ENCODE measurements at places on chromosomes 13 and 19. TPM values are rescaled to one million over a fixed set of nuclear protein-coding genes. Genes with fewer than 3 reads are reported as not detected.

DNA sequence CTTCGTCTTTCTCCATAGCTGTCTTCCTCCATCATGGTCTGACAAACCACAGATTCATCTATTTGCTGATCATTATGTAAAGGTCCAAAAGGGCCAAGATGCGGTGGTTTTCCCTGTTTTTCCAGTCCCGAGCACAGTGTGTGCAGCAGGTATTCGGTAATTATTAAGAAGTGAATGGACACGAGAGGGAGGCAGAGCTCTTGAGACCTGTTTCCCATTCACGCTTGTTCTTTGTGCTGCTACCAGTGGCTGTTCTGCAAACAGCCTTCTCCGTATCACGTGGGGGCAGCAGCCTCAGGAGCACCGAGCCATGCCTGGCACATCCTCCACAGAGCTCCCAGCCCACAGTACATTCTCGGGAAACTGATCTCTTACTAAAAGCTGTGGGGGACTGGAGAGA lies 50.3 kb downstream of the CCDC70 start:
- DNase-seq: peak; percentile 52
- no peak overlapping the region for H3K27ac ChIP-seq
- no peaks in the 10 kb centered on the region for H3K27me3 ChIP-seq
- peak overlapping the region; percentile 17 for H3K4me3 ChIP-seq
- no peaks in the 10 kb centered on the region for H3K36me3 ChIP-seq
- H3K4me1 ChIP-seq: peaks cover 33% of the 10 kb centered on the region

DNA sequence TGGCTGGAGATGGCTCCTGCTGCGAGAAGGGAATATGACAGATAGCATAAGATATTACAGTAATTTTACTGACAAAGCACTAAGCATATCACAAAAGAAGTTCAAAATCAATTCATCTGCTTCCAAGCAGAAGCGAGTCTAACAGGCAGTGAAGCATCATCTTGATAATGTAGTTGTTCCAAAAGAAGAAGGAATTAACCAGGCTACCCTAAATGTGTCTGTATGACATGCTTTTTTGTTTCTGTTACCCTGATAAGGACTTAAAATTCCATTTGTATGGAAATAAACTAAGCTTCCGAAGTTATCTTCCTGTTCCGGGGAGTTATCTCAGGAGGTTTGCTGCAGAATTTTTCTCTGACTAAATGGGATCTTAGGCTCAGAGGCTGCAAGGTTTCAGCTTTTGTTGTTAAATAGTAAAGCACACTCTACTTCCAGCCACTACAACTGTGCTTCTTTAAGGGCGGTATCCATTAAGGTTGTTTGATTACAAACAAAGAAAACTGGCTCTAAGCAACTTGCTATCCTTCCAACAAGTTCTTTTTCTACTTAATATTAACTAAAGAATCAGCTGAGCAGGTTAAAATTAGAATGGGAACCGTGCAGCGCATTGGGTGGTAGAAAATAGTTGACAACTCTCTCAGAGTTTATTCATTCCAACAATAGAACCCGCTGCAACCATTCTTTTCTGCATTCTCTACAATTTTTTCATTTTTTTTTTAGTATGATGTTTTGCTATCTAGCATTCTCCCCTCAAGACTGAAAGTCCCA lies 607.3 kb downstream of the UQCRFS1 start:
- no peak overlapping the region for H3K4me3 ChIP-seq
- no peaks in the 10 kb centered on the region for H3K36me3 ChIP-seq
- no peaks in the 10 kb centered on the region for H3K27me3 ChIP-seq
- no peaks in the 10 kb centered on the region for H3K4me1 ChIP-seq
- DNase-seq: no peak

- H3K4me3 ChIP-seq: no peak overlapping the region
- no peaks in the 10 kb centered on the region for H3K36me3 ChIP-seq
- DNase-seq: no peak
- H3K27me3 ChIP-seq: no peaks in the 10 kb centered on the region
These were observed 153.1 kb downstream of the KDM4B start for GRCh38 chr19:5122121-5122400.

DNA sequence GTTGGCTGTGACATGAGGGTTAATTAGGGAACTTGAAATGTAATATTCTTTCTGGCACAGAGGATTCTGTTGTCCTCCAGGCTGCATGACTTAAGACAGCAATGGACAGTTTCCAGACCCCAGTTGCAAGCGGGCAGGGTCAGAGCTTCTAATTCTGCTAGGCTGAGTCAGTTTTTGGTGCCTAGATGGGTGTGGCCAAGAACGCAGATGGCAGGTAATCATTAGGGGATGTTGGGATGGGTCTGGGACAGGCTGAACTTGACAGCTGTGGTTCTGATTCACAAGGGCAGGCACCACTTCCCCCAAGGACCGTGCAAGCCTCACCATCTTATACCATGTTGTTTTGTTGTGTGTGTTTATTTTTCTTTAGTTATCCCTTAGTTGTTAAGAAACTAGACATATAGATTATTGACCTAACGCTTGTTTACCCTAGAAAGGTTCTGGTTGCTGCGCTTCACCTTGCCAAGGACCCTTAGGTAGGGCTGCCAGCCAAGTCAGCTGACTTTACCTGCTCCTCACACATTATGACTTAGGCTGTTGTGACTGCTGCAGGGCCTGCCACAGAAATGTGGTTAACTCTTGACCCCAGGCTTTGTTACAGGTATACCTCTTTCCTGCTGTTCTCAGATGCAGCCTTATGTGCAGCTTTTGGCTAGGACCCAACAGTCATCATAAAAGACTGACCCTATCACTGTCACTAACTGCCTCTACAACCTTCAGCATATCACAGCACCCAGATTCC lies 117.7 kb upstream of the KLF12 start:
- H3K4me3 ChIP-seq: no peak overlapping the region
- H3K36me3 ChIP-seq: no peaks in the 10 kb centered on the region
- H3K27me3 ChIP-seq: no peaks in the 10 kb centered on the region
- H3K4me1 ChIP-seq: no peaks in the 10 kb centered on the region
- H3K27ac ChIP-seq: no peak overlapping the region
- DNase-seq: no peak

DNA sequence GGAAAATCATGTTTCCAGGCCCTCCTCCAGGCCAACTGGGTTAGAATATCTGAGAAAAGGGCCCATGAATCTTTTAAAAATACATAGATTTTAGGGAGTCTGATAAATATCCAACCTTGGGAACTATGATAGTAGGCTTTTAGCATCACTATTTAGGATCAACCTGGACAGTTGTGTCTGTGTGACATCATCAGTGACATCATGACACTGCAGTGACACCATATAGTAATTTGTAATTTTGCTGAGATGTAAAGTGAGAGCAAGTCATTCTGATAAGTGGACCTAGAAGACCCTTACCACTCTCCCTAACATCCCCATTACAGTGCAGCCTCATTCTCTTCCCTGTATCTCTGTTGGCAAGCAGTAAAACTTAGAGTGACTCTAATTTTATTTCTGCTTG lies 14.1 kb downstream of the GPALPP1 start:
- no peak overlapping the region for H3K27ac ChIP-seq
- peaks cover 3% of the 10 kb centered on the region for H3K4me1 ChIP-seq
- no peaks in the 10 kb centered on the region for H3K27me3 ChIP-seq
- peaks cover 6% of the 10 kb centered on the region for H3K36me3 ChIP-seq
- no peak overlapping the region for H3K4me3 ChIP-seq

DNA sequence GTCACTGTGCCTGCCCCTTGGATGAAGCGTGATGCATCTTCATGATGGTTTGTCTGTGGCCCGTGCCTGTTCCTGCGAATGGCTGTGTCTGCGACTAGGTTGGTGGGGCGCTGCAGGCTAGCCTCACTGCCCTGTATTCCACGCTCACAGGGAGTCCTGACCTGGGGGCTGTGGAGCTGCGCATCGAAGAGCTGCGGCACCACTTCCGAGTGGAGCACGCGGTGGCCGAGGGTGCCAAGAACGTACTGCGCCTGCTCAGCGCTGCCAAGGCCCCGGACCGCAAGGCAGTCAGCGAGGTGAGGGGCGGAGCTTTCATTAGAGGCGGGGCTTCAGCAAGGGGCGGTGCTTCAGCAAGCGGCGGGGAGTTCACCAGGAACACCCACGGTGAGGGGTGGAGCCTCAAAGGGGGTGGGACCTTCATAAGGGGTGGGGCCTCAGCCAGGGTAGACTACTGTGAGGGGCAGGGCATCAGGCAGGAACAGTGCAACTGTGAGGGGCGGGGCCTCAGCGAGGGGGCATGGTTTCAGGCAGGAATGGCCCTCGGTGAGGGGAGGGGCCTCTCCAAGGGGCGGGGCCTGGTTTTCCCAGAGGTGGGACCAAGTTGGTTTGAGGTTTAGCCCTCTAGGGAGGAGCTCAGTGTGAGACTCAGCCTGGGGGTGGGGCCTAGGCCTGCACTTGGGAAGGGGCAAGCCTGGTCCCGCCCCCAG lies 17.2 kb downstream of the PKN1 start:
- H3K36me3 ChIP-seq: peaks cover 32% of the 10 kb centered on the region
- H3K27me3 ChIP-seq: no peaks in the 10 kb centered on the region
- no peaks in the 10 kb centered on the region for H3K4me1 ChIP-seq
- no peak overlapping the region for H3K27ac ChIP-seq

- no peak overlapping the region for H3K4me3 ChIP-seq
- H3K27me3 ChIP-seq: no peaks in the 10 kb centered on the region
- no peaks in the 10 kb centered on the region for H3K4me1 ChIP-seq
- no peaks in the 10 kb centered on the region for H3K36me3 ChIP-seq
These were observed 192.9 kb downstream of the KLF5 start for GRCh38 chr13:73251626-73252265.

DNA sequence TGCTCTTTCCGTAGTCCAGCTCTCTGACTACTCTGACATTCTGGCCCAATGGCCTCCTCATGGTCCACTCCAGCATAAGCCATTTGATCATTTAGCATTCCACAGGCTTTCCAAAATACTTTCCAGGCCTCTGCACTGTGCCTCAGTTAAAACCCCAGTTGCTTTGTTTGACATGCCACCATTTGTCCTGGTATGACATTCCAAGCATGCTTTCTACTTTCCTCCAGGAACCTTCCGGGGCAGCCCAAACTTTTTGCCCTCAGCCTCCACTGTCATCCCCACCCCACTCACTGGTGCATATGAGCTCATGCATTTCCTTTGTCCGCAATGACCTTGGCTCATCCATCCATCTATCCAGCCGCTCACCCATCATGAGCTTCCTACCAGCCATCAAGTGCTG lies 41.8 kb upstream of the WASF3 start:
- no peak for DNase-seq
- H3K36me3 ChIP-seq: no peaks in the 10 kb centered on the region
- no peak overlapping the region for H3K27ac ChIP-seq
- no peaks in the 10 kb centered on the region for H3K27me3 ChIP-seq
- H3K4me1 ChIP-seq: peaks cover 5% of the 10 kb centered on the region

DNA sequence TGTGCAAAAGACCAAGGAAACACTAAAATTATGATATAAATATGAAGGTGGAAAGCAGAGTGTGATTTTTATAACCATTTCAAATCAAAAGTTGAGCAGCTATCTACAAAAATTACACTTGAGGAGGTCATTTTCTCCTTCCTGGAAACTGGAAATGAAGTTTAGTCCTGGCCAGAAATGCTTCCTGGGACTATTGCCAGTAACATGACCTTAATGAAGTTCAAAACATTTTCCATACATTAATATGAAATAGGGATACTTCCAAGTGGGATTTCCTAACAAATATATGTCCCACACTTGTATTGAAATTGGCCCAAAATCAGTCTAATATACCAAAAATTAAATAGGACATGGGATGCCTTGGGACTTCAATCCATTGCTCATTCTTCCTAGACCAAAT lies 1556.8 kb upstream of the MIR17HG start:
- no peaks in the 10 kb centered on the region for H3K27me3 ChIP-seq
- H3K4me1 ChIP-seq: peaks cover 5% of the 10 kb centered on the region
- no peaks in the 10 kb centered on the region for H3K36me3 ChIP-seq
- DNase-seq: no peak
- H3K4me3 ChIP-seq: no peak overlapping the region

DNA sequence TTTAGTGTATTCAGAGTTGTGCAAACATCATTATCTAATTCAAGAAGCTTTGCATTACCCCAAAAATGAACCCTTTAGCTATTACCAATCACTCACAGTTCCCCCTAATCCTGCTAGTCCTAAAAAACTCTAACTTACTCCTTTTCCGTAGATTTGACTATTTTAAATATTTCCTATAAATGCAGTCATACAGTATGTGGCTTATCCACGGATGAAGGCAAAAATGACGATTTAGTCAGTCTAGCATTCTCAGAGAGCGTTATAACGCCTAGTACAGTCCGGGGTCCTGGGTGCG lies 587 bp upstream of the ZNF383 start:
- DNase-seq: no peak
- H3K4me3 ChIP-seq: peak overlapping the region; percentile 89
- peaks cover 10% of the 10 kb centered on the region for H3K4me1 ChIP-seq
- peaks cover 36% of the 10 kb centered on the region for H3K36me3 ChIP-seq

DNA sequence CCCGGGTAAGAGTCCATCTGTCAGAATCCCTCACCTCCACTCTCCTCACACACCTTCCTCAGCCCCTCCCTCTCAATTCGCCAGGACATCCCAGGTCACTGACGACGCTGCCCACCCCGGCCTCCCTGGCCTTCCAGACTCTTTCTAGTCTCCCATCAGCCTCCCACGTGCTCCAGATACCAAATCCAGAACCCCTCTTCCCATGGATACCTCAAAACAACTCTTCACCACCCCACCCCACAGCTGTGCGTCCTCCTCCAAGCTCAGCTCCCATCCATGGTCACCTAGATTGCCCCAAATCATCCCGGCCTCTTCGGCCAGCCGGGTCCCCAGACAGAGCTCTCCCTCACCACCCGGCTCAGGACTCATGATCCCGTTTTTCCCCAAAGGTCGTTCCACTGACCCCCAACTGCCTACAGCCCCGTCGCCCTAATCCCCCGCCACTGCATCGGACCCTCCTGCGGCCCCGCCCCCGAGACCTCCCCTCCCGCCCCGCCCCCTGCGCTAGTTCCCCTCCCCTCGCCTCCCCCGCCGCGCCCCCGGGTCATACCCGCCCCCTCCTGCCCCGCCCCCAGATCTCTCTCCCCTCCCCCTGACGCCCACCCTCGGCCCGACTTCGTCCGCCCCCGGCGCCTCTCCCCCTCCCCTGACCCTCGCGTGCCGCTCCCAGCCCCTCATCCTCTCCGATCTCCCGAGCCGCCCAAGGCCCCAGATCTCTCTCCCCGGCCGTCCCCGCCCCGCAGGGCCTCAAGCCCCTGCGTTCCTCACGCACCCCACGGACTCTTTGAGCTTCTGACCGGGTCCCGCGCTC lies 546 bp downstream of the UBXN6 start:
- H3K4me1 ChIP-seq: peaks cover 33% of the 10 kb centered on the region
- H3K27me3 ChIP-seq: no peaks in the 10 kb centered on the region
- H3K4me3 ChIP-seq: peak overlapping the region; percentile 95
- no peaks in the 10 kb centered on the region for H3K36me3 ChIP-seq
- peak; percentile 80 for DNase-seq
- H3K27ac ChIP-seq: peak overlapping the region; percentile 54

GRCh38 chr13:105990256-105990958 lies 545.1 kb downstream of the EFNB2 start:
- no peak overlapping the region for H3K4me3 ChIP-seq
- no peaks in the 10 kb centered on the region for H3K36me3 ChIP-seq
- DNase-seq: no peak
- no peak overlapping the region for H3K27ac ChIP-seq

- no peak overlapping the region for H3K27ac ChIP-seq
- no peak overlapping the region for H3K4me3 ChIP-seq
- H3K4me1 ChIP-seq: no peaks in the 10 kb centered on the region
- no peaks in the 10 kb centered on the region for H3K27me3 ChIP-seq
- DNase-seq: no peak
- no peaks in the 10 kb centered on the region for H3K36me3 ChIP-seq
These were observed 34.4 kb downstream of the ITGBL1 start for GRCh38 chr13:101486708-101487437.

GRCh38 chr13:38647312-38647711 lies 39.6 kb upstream of the FREM2 start:
- H3K27me3 ChIP-seq: no peaks in the 10 kb centered on the region
- H3K27ac ChIP-seq: no peak overlapping the region
- H3K4me3 ChIP-seq: no peak overlapping the region
- no peak for DNase-seq
- H3K4me1 ChIP-seq: no peaks in the 10 kb centered on the region

RGCC gene
- 69.3 TPM for total RNA-seq
